ENCODE measurements at places on chromosomes 5 and 9.

- peaks cover 36% of the 10 kb centered on the region for H3K4me1 ChIP-seq
- peak; percentile 33 for DNase-seq
- peaks cover 3% of the 10 kb centered on the region for H3K27me3 ChIP-seq
- no peak overlapping the region for H3K4me3 ChIP-seq
- H3K27ac ChIP-seq, result peak overlapping the region; percentile 10
- H3K36me3 ChIP-seq, result no peaks in the 10 kb centered on the region
Measured at GRCh38 chr9:78857373-78858225, 560.7 kb downstream of the PSAT1 start.

GRCh38 chr5:161778796-161779195, 69.1 kb upstream of the GABRA1 start:
- no peaks in the 10 kb centered on the region for H3K36me3 ChIP-seq
- no peak for DNase-seq
- peaks cover 3% of the 10 kb centered on the region for H3K27me3 ChIP-seq
- H3K4me3 ChIP-seq, result no peak overlapping the region
- no peak overlapping the region for H3K27ac ChIP-seq

DNA sequence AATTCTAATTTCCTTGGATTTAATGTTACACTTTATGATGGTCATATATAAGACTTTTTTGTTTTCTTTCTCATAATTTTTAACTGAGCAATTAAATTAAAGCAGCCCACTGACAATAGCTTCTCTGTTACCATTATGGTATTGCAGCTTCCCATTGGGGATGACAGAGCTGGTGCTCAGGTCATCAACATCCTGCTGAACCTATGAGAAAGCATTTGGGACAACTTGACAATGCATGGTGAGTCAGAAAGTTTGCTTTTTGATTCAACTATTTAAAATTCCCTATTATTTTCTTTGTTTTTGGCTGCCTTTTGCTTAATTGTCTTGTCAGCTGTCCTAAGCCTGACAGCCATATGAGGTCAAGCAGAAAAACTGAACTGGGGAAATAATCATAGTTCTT, 487.4 kb upstream of the RIOK2 start:
- no peak overlapping the region for H3K4me3 ChIP-seq
- peaks cover 7% of the 10 kb centered on the region for H3K27me3 ChIP-seq
- no peaks in the 10 kb centered on the region for H3K4me1 ChIP-seq
- no peaks in the 10 kb centered on the region for H3K36me3 ChIP-seq
- no peak for DNase-seq
- H3K27ac ChIP-seq, result no peak overlapping the region

DNA sequence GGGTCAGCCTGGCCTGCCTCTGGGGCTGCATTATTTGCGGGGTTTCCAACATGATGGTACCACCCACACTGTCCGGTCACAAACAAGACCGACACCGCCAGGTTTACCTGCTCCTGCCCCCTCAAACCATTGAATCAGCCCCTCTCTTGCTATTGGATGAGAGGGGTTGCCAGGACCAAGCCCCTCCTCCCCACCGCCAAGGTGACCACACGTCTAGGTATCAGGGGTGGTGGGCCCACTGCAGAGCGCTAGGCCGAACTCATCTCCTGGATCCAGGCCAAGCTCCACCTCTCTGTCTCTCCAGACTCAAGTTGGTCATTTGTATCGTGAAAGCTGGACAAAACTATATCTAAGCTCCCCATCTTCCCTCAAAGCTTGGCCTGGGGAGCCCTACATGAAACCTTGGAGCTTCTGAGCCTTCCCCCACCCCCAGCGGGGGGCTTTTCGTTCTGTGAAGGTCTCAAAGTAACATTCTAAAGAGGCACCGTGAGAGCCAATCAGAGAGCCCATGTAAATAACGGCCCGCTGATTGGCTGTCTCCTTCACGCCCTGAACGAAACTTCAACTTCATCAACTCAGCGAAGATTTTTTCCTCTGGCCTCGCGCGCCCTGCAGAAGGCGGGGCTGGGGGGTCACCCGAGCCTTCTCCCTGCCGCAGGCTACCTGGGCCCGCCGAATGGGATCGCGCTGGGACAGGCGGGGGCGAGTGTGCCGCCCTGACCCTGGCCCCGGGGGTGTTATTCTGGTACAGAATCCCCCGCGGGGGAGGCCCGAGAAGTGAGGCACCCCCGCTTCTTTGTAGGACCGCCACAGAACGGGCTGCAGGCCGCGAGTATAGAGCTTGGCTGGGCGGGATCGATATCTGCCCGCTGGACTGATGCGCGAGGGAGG, 49.6 kb upstream of the PSD2 start:
- H3K27me3 ChIP-seq, result peaks cover 15% of the 10 kb centered on the region
- peak overlapping the region; percentile 84 for H3K4me3 ChIP-seq
- DNase-seq, result peak; percentile 83
- H3K36me3 ChIP-seq, result no peaks in the 10 kb centered on the region
- H3K4me1 ChIP-seq, result peaks cover 90% of the 10 kb centered on the region

- no peak overlapping the region for H3K4me3 ChIP-seq
Measured at GRCh38 chr5:142500227-142500905, 175.5 kb upstream of the SPRY4 start.

DNA sequence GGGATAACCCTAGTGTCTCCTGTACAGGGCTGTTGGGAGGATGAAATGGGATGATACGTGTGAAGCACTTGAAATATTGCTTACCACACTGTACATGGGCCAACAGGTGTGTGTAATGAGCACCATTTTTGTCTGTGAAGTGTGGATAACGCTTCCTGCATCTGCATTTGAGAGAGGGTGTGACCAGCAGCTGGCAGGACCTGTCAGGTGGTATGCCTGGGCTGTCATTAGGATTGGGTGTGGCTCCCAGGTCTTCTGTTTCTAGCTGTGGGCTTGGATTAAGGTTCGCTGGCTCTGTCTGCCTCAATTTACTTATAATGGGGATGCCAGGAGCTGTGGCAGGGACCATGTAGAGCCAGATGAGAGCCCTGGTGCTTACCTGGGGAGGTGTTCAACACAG, 74.4 kb downstream of the PRRT1B start:
- H3K27ac ChIP-seq, result no peak overlapping the region
- no peak for DNase-seq
- H3K4me1 ChIP-seq, result peaks cover 27% of the 10 kb centered on the region
- peaks cover 57% of the 10 kb centered on the region for H3K36me3 ChIP-seq

DNA sequence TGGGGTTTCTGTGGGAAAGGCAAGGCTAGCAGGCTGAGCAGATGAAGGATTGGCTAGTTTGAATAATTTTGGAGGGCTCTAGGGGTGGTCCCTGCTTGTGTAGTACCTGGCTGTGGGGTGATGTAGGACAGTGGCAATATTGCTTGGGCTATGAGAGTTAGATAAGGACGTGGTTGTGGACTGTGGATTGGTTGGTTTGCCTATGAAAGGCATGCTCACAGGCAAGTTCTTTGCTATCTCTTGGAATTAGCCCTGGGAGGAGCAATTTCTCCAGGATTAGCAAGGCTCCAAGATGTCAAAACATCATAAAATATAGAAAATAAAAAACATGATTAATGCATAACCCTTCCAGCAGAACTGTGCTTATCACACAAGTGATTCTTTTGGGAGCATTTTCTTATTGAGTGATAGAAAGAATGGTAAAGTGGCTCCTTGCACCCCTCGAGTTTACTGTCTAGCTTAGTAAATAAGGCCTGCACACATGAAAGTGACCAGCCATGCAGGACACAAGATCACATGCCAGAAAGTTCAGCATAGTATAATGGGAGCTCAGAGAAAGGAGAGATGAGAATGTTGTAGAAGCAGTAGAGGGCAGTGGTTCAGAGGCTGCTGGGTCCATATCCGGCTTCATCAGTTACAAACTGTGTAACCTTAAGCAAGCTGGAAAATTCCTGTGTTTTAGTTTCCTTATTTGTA, 13.8 kb downstream of the AOPEP start:
- no peaks in the 10 kb centered on the region for H3K27me3 ChIP-seq
- peaks cover 21% of the 10 kb centered on the region for H3K4me1 ChIP-seq
- H3K27ac ChIP-seq, result no peak overlapping the region
- no peak overlapping the region for H3K4me3 ChIP-seq
- no peak for DNase-seq
- peaks cover 53% of the 10 kb centered on the region for H3K36me3 ChIP-seq

- DNase-seq, result no peak
- peak overlapping the region; percentile 28 for H3K27ac ChIP-seq
- H3K27me3 ChIP-seq, result no peaks in the 10 kb centered on the region
- H3K4me1 ChIP-seq, result no peaks in the 10 kb centered on the region
Measured at GRCh38 chr5:32355686-32356085, 42.9 kb upstream of the MTMR12 start.

GRCh38 chr5:95884017-95884325, 61.4 kb upstream of the GLRX start:
- peaks cover 20% of the 10 kb centered on the region for H3K36me3 ChIP-seq
- H3K27me3 ChIP-seq, result peaks cover 3% of the 10 kb centered on the region
